ENCODE measurements at places on chromosomes 3 and 15. TPM values are rescaled to one million over a fixed set of nuclear protein-coding genes. Genes with fewer than 3 reads are reported as not detected.

Gene CISH
- total RNA-seq = 16.9 TPM

Gene NTRK3
- total RNA-seq = 3.2 TPM

Gene ASB14
- not detected for total RNA-seq

Gene MCF2L2
- 0.57 TPM for total RNA-seq

Gene C3orf85
- total RNA-seq = not detected

Gene TMC3
- total RNA-seq = not detected

- H3K27me3 ChIP-seq = no peaks in the 10 kb centered on the region
- no peak overlapping the region for H3K4me3 ChIP-seq
- DNase-seq = no peak
- H3K27ac ChIP-seq = no peak overlapping the region
These were observed 614.8 kb downstream of the ZIC1 start for GRCh38 chr3:148023994-148024393.

- H3K4me3 ChIP-seq = no peak overlapping the region
- H3K27ac ChIP-seq = no peak overlapping the region
- H3K27me3 ChIP-seq = no peaks in the 10 kb centered on the region
- H3K36me3 ChIP-seq = no peaks in the 10 kb centered on the region
- peaks cover 18% of the 10 kb centered on the region for H3K4me1 ChIP-seq
- no peak for DNase-seq
These were observed 14.3 kb downstream of the KAT2B start for GRCh38 chr3:20054549-20054987.

GRCh38 chr15:95681836-95682544 lies 648.5 kb upstream of the NR2F2 start:
- no peaks in the 10 kb centered on the region for H3K36me3 ChIP-seq
- no peak overlapping the region for H3K27ac ChIP-seq
- no peak for DNase-seq

GRCh38 chr15:36596915-36597314 lies 17.5 kb downstream of the CDIN1 start:
- no peaks in the 10 kb centered on the region for H3K36me3 ChIP-seq
- no peak overlapping the region for H3K27ac ChIP-seq
- peaks cover 4% of the 10 kb centered on the region for H3K4me1 ChIP-seq
- DNase-seq = no peak

DNA sequence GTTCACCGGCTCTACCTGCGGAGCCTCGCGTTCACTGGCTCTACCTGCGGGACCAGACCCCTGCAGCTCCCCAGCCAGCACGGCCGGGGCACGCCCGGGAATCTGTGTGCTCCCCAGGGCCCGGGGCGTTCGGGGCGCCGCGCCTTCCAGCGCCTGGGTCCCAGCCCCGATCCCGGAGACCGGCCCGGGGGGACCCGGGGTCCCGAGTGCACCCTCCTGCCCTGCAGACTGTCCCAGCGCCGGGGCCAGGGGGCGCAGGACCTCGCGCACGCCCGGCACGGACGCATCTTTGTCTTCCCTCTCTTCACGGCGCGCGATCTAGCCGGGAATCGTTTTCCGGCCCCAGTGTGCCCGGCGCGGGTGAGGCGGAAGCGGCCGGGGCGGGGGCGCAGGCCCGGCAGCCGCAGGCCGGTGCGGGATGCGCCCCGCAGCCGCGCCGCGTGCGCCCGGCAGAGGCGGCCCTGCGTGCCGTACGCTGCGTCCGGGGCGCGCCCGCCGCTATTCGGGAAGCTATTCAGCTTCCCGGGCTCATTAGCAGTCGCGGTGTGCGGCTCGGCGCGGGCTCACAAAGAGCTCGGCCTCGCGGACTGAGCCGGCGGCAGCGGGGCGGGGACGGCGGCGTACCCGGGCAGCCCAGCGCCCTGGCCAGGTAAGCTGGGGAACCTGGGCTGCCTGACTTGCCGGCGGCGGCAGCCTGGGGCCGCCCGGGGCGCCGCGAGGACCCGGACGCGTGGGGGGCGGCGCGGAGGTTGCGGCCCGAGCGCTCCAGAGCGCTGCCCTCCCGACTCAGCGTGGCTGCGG lies at the start of gene APBA2:
Gene APBA2, plus strand, starts transcription at position 345 of the 801 bp plus-strand sequence. CDS start 167,911 bp downstream, outside the sequence.
- H3K36me3 ChIP-seq = no peaks in the 10 kb centered on the region
- DNase-seq = peak; percentile 31
- H3K4me3 ChIP-seq = no peak within 1 kb of the TSS
- H3K4me1 ChIP-seq = peaks cover 5% of the 10 kb centered on the region
- no peaks in the 10 kb centered on the region for H3K27me3 ChIP-seq

DNA sequence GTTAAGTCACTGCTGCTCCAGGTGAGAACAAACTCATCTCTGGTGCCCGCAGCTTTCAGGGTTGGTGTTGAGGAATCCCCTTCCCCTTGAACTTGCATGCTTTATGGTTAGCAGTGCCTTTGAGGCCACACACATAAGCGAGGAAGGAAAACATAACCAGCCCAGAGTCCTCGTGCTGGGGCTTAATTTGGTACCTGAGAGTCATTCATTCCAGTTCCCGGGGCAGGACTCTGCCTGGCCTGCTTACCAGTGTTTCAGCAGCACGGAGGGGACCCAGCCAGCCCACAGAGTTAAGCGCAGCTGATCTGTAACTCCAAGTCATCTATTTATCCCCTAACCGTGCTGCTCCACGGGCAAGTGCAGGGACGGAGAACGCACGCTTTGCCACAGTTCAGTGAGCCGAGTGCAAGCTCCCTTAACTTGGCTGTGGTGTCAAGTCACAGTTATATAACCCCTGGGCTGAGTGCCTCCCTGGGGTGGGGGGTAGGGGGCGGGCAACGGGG lies 302.3 kb upstream of the ICE2 start:
- H3K36me3 ChIP-seq = no peaks in the 10 kb centered on the region
- no peak overlapping the region for H3K27ac ChIP-seq
- DNase-seq = no peak
- no peak overlapping the region for H3K4me3 ChIP-seq
- no peaks in the 10 kb centered on the region for H3K27me3 ChIP-seq

DNA sequence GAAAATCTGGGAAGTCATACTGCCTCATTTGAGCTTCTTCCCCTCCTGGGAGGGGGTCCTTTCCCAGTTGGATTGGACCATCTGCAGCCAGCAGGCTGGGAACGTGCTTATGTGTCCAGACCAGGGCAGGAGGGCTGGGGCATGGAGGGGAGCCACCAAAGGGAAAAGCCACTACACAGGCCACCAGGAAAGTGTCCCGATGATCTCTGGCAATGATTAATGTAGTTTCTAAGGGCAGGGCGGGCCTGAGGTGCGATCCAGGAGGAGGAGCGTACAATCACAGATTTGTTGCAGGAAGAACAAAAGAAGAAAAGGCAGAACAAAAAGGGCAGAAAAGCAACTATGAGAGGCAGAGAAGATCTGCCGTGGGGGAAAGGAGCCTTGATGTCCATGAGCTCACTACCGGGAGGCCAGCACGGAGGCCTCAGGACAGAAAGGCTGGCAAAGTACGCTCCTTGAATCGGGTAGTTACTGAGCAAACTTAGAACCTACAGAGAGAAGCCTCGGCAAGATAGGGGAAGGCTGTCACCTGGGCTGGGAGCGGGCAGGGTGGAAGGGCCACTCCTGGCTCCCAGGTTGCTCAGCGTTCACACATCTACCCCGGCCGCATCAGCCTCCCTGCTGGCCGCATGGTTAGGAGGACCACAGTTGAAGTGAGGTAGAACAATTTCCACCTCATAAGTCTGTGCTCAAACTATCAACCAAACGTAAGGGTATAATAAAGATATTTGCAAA lies 79.5 kb upstream of the PCSK6 start:
- no peaks in the 10 kb centered on the region for H3K36me3 ChIP-seq
- no peaks in the 10 kb centered on the region for H3K27me3 ChIP-seq
- no peaks in the 10 kb centered on the region for H3K4me1 ChIP-seq
- H3K4me3 ChIP-seq = no peak overlapping the region
- H3K27ac ChIP-seq = no peak overlapping the region

DNA sequence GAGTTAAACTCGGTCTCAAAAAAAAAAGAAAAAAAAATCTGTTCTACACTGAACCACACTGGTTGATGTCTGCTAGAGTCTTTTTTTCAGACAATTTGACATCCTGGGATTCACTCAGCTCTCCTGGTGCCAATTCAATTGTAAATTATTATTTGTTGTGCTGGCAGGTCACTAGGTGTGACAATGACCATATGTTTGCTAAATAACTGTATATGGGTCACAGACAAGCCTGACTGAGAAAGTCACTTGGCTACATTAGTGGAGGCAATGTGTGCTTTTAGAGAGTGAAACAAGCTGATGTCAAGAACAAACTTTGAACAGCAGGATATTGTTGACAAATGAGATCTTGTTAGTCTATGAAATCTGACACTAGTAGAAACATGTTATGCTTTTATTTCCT lies 1379.1 kb downstream of the ZPLD1 start:
- no peaks in the 10 kb centered on the region for H3K4me1 ChIP-seq
- H3K4me3 ChIP-seq = no peak overlapping the region
- H3K36me3 ChIP-seq = no peaks in the 10 kb centered on the region

DNA sequence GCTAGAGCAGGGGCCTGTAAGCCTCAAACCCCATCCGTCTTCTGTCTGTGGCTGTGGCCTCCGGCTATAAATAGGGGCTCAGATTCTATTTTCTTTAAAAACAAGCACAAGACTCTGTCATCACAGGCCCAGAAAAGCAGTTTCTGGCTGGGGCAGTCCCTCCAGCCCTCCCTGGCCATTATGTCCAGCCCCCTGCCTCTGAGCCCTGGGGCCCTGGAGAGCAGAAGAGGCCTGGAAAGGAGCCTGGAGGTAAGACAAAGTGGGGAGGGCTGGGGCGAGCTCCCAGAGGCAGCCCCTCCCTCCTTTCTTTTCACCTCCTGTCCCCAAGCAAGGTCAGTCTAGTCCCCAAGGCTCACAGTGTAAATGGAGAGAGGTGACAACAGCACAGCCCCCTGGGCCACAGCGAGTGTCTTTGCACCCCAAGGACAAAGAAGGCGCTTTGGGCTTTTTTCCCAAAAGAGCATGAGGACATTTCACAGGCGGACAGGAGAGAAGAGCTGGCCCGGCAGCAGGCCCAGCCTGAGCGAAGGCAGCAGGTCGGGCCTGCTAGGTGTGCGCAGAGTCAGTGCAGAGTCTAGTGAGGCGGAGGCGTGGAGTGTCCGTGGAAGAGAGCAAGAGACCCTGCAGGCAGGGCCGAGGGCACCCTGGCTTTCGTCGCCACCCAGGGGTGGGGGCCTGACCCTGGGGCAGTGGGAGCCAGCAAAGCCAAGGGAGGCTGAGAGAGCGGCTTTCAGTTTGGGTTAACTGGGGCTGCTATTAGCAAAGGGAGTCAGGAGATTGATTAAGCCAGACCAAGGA lies 188.3 kb downstream of the TBC1D2B start:
- no peaks in the 10 kb centered on the region for H3K36me3 ChIP-seq
- H3K4me1 ChIP-seq = peaks cover 3% of the 10 kb centered on the region
- no peak overlapping the region for H3K27ac ChIP-seq
- H3K4me3 ChIP-seq = no peak overlapping the region

DNA sequence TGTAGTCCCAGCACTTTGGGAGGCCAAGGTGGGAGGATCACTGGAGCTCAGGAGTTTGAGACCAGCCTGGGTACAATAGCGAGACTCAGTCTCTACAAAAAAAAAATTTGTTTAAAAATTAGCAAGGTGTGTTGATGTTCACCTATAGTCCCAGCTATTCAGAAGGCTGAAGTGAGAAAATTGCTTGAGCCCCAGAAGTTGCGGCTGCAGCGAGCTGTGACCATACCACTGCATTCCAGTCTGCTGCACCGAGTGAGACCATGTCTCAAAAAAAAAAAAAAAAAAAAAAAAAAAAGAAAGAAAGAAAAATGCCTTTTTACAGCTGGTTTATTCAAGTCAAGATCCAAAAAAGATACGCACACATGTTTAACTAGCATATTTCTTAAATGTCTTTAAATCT lies 17.0 kb upstream of the MUC20 start:
- no peaks in the 10 kb centered on the region for H3K27me3 ChIP-seq
- H3K4me1 ChIP-seq = no peaks in the 10 kb centered on the region
- H3K4me3 ChIP-seq = no peak overlapping the region
- DNase-seq = no peak

GRCh38 chr3:13198264-13198879 lies 125.1 kb upstream of the IQSEC1 start:
- no peak overlapping the region for H3K4me3 ChIP-seq
- H3K27ac ChIP-seq = no peak overlapping the region
- no peaks in the 10 kb centered on the region for H3K27me3 ChIP-seq
- H3K4me1 ChIP-seq = no peaks in the 10 kb centered on the region

DNA sequence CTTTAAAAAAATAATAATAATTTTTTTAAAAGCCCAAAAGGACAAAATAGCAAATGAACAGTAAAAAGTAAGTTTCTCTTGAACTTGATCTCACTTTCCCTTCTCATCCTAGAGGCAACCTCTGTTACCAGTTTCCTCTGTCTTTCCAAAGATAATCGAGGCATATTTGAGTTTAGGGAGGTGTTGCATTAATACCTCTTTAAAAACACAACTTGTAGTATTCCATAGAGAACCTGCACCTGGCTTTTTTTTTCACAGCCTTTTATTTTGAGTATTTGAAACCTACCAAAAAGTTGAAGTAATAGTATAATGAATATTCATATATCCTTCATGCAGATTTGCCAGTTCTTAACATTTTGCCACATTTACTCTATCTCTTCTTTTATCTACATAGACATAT lies 9.1 kb downstream of the CSK start:
- no peak overlapping the region for H3K4me3 ChIP-seq
- peaks cover 17% of the 10 kb centered on the region for H3K4me1 ChIP-seq
- no peaks in the 10 kb centered on the region for H3K27me3 ChIP-seq
- no peak overlapping the region for H3K27ac ChIP-seq

DNA sequence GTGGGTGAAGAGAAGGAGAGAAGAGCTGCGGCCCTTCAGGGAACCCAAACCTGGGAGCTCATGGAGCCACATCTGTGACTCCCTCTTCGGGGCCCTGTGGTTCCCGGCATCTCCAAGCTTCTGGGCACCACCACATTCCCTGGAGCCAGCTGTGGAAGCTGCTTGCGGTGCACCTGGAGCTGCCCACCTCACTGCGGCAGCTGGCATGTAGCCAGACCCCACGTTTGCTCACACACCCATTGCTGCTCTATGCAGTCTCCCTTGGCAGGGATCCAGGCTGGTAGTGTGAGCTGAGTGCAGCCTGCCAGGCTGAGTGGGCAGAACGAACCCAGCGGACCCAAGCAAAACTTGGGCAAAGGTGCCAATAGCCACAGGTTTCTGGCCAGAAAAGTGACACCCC lies 16.8 kb upstream of the PLA2G4E start:
- no peaks in the 10 kb centered on the region for H3K27me3 ChIP-seq
- H3K4me1 ChIP-seq = no peaks in the 10 kb centered on the region
- no peak overlapping the region for H3K4me3 ChIP-seq
- no peak overlapping the region for H3K27ac ChIP-seq
- no peaks in the 10 kb centered on the region for H3K36me3 ChIP-seq

GRCh38 chr15:59380902-59381610 lies 8.4 kb upstream of the MYO1E start:
- H3K4me1 ChIP-seq = no peaks in the 10 kb centered on the region
- H3K27me3 ChIP-seq = no peaks in the 10 kb centered on the region
- no peak for DNase-seq
- no peak overlapping the region for H3K4me3 ChIP-seq
- H3K27ac ChIP-seq = no peak overlapping the region

DNA sequence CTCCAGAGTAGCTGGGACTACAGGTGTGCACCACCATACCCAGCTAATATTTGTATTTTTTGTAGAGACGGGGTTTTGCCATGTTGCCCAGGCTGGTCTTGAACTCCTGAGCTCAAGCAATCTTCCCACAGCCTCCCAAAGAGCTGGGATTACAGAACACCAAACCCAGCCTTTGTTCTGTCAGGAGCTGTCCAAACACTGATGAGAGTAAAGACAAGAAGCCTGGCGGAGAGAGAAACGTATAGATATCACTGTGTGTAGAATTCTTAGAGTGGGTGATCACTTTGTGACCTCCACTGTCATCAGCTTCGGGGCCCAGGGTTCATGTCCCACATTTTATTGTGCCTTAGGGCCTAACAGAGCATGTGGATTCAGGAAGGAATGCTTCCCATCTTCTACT lies 159.5 kb downstream of the SNRK start:
- no peaks in the 10 kb centered on the region for H3K36me3 ChIP-seq
- DNase-seq = no peak
- H3K4me3 ChIP-seq = no peak overlapping the region
- H3K27me3 ChIP-seq = no peaks in the 10 kb centered on the region
- no peak overlapping the region for H3K27ac ChIP-seq
